ENCODE measurements at places on chromosomes 7 and 10. TPM values are rescaled to one million over a fixed set of nuclear protein-coding genes. Genes with fewer than 3 reads are reported as not detected.

Gene CFAP58
- total RNA-seq = 1.2 TPM

Gene POLR2J2
- total RNA-seq = 1.2 TPM

Gene ZNF22
- total RNA-seq = 46.9 TPM

Gene ZNF655
- total RNA-seq = 59.9 TPM

Gene C7orf57
- under 0.01 TPM for total RNA-seq

Gene AKR1D1
- total RNA-seq = not detected

- no peak for DNase-seq
These were observed 13.2 kb upstream of the ZNF488 start for GRCh38 chr10:47397256-47397655.

GRCh38 chr7:119724041-119724792 is 548.8 kb upstream of the KCND2 start:
- no peak for DNase-seq

DNA sequence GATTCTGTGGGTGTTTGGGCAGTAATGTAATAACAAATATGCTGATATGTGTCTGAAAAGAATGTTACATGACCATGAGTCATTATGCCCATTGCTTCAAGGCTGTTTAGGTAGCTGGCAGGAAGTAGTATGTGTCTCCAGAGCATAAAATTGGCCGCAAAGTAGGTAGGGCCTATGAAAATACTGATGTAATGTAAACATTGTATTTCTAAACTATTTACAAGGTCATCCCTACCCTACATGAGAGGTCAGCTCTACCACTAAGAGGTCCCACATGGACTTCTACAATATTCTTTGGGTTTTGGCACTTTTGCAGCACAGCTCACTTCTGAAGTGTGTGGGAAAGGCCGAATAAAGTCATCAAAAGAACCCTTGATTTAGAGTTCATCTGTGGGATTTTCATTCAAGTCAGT is 301.9 kb downstream of the AHR start:
- no peak for DNase-seq

GRCh38 chr10:21497177-21497807 is 28.2 kb downstream of the SKIDA1 start:
- peak; percentile 83 for DNase-seq

- DNase-seq = no peak
These were observed 51.1 kb downstream of the TMEM209 start for GRCh38 chr7:130154131-130154500.

DNA sequence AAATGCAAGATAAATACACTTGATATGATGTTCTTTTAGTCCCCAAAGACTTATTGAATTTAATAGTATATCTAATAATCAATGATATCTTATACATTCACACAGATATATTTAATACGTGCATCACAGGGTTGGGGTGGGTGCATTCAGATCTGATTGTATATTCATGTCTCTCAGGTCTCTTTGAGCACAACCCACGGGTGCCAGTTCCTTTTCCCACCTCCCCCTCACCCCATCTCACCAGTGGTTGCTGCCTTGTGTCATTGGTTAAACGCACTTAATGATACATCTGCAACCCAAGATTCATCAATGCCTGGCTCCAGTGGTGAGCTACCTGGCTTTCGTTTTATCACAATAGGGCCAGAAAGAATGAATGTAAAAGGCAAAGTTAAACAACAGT is 6.2 kb downstream of the LRIT1 start:
- DNase-seq = no peak

- DNase-seq = no peak
These were observed 258.8 kb upstream of the TEX47 start for GRCh38 chr7:89054361-89054760.

DNA sequence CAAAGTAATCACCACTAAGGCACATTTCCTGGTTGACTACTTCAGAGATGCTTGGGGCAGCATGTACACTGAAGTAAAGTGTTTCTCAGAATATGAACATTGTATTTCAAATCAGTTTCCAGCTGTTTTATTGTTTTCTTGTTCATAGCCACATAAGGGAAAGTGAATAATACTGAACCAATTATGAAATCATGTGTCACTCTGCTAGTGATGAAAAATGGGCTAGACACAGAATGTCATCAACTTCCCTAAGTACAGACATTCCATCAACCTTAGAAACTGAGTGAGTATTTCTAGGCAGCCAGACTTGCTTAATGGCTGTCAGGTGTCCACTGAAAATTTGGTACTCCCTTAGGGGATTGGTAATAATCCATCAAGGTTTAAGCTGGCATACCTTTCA is 603.5 kb downstream of the ARL4A start:
- DNase-seq = no peak

GRCh38 chr7:121294448-121294992 is 34.3 kb upstream of the WNT16 start:
- no peak for DNase-seq

GRCh38 chr10:119852822-119853221 is 19.8 kb downstream of the MCMBP start:
- DNase-seq = no peak

DNA sequence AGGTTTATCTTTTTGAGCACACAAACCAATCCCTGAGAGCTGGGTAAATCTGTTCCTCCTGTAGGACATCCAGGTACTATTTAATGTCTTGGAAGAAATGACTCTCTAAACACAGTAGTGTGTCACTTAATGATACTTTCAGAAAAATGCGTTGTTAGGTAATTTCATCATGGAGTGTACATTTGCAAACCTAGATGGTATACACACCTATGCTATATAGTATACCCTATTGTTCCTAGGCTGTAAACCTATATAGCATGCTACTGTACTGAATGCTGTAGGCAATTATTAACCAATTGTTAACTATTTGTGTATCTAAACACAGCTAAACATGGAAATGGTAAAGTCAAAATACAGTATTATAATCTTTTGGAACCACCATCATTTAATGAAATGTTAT is 10.1 kb downstream of the RUFY2 start:
- DNase-seq = no peak

DNA sequence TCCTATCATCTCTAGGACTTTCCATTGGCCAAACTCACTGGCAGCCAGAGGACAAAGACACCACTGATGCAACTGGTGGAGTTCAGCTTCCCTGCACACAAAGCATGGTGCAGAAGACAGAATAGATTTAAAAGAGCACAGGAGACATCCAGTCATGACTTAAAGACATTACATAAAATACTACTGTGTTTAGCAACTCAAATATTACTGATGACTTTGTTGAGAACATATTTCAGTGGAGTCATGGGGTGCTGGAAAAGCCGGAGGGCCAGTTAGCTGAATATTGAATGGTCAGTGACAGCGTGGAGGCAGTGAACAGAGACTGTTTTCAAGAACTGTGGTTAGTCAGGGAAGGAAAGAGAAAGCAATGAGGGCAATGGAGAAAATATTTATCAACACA is 296.3 kb upstream of the NRP1 start:
- DNase-seq = no peak

GRCh38 chr7:87391020-87391701 is 45.7 kb downstream of the CROT start:
- no peak for DNase-seq

GRCh38 chr10:86439544-86439943 is 72.9 kb upstream of the GRID1 start:
- DNase-seq = peak; percentile 23

GRCh38 chr7:73443548-73444255 is 10.1 kb downstream of the FZD9 start:
- no peak for DNase-seq

DNA sequence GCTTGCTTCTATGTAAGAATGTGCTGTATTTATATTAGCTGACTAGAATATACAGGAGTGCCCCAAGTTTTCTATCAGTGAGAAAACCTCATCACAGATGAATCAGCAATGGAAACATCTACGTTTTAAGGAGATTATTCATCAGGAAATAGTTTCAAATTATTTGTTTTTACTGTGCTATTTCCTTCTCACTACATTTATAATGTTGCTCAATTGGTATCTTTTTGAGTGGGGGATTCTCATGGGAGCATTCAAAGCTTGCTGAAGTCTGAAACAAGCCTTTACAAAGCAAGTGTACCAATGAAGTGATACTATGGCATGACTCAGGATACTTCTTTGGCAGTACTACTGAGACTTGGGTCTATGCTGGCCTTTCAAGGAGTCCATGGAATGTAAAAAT is 191.1 kb upstream of the SLC26A5 start:
- DNase-seq = no peak

GRCh38 chr10:58439632-58440364 is 54.6 kb downstream of the TFAM start:
- no peak for DNase-seq

DNA sequence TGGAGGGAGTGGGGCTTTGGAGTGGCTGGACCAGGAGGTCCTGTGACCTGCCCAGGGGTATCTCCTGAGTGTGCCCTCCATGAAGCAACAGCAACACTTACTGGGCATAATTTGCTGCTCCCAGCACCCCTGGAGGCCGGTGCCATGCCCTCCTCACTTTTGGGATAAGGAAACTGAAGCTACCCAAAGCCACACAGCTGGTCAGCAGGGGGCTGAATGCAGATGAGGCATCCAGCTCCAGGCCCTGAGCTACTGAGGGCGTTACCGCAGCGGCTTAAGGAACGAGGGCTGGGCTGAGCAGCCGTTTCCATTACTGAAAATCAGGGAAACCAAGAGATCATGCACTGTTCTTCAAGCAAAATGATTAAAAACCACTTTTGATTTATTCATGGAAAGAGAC is 408.9 kb downstream of the GLRX3 start:
- DNase-seq = no peak

GRCh38 chr7:37220664-37221063 is 228.0 kb downstream of the ELMO1 start:
- no peak for DNase-seq

GRCh38 chr7:115701141-115701540 is 329.4 kb downstream of the TFEC start:
- DNase-seq = no peak

DNA sequence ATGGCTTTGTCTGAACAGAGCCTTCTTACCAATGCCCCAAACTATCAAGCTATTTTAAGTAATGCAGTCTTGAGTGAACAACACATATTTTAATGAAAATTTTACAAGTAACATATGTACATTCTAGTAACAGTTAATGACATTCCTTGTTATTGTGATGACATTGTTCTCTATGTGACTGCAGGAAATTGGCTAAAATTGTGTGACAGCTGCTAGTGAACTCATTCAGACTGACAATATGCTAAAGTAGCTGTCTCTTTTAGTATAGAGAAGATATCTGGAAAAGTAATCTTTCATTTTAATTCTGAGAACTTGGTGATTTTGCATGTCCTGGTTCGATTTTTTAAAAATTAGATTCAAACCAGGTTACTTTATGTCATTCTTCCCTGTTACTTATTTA is 259.8 kb upstream of the MAGI2 start:
- no peak for DNase-seq

DNA sequence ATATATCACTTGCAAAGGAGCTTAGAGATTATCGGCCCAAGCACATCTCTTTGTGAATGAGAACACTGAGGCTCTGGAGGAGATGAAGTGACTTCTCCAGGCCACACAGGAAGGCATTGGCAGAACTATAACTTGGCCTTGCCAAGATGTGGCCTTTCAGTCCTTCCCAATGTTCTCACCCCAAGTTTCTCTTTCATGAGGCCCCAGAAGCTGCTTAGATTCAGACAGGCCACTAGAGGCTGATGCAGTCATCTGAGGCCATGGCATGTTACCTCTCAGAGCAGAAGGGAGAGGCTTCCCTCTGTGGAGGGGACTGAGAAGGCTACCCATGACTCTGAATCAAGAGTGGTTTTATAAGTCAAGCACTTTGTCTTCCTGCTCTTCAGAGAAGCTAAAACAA is 1003.7 kb downstream of the LRMDA start:
- no peak for DNase-seq

- no peak for DNase-seq
These were observed 19.3 kb upstream of the TOMM7 start for GRCh38 chr7:22841954-22842353.

DNA sequence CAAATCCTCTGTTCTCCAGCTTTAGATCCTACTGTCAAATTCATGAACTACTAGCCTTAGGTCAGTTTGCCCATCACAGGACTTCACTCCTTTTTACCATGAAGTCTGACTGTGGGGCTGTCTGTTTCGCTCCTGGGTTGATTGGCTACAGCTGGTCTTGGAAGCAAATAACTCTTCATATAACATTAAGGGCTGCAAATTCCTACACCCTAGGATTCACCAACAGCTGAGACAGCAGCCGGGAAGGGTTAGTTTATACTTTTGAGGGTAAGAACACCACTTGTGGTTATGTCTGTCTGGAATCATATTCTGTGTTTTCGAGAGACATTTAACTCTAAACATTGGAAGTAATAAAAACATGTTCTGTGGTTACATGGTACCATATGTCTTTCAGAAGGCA is 55.9 kb upstream of the KIAA1217 start:
- no peak for DNase-seq

DNA sequence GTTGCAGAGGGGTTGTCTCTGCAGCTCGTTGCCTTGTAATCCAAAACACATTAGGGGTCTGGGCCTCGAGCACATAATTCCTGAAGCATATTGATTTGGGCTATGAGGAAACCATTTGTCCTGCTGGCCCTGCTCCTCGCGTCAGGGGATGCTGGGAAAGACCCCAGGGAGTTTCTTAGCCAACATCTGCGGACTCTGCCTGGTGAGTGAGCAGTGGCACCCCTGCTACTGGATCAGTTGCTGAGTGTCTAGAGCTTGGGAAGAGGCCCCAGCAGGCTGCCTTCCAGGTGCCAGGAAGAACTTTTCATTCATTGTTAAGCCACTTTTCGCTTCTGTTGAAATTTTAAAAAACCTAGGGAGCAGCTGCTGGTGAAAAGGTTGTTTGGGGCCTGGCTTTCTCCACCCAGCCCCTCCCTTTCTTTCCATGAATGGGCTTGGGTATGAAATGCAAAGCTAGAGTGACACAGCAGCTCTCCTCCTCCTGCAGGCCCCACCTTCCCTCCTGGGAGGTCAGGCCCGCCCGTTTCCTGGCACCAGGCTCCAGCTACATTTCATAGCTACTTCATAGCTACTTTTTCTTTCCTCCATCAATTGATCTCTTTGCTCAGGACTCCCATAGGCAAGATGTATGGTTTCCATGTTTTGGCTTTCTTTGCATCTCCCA is 26.8 kb downstream of the TACR2 start:
- DNase-seq = no peak

- no peak for DNase-seq
These were observed 22.6 kb upstream of the TSPAN13 start for GRCh38 chr7:16730937-16731336.

GRCh38 chr7:69703099-69703498 is 104.8 kb downstream of the AUTS2 start:
- DNase-seq = no peak

GRCh38 chr7:21966271-21966670 is 20.6 kb upstream of the CDCA7L start:
- DNase-seq = no peak
